ENCODE measurements at places on chromosomes 1 and 21.

- DNase-seq, result no peak
Observed at GRCh38 chr1:184605941-184606340, 148.7 kb downstream of the EDEM3 start.

GRCh38 chr1:11151114-11151513 lies 38.0 kb upstream of the ANGPTL7 start:
- DNase-seq, result no peak

- no peak for DNase-seq
Observed at GRCh38 chr1:236288620-236288976, 6.8 kb upstream of the ERO1B start.

DNA sequence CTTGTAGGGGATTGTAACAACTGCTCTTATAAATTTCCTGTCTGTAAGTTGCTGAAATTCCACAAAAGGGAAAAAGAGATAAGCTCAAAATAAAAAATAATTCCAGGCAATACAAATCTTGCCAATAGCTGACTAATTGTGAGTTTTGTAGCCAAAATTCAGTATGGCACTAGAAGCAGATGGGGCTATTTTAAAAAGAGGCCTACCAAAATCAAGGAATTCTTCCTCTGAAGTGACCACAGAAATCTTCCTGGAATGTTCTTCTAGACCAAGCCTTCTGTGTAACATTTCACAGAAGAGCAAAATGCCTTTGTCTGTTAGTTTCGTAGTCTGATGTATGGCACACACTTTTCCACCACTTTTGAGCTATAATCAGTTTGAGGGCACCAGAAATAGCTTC lies 127.6 kb downstream of the CYYR1 start:
- DNase-seq, result no peak

- no peak for DNase-seq
Observed at GRCh38 chr1:59113876-59114457, 182.9 kb upstream of the FGGY start.

DNA sequence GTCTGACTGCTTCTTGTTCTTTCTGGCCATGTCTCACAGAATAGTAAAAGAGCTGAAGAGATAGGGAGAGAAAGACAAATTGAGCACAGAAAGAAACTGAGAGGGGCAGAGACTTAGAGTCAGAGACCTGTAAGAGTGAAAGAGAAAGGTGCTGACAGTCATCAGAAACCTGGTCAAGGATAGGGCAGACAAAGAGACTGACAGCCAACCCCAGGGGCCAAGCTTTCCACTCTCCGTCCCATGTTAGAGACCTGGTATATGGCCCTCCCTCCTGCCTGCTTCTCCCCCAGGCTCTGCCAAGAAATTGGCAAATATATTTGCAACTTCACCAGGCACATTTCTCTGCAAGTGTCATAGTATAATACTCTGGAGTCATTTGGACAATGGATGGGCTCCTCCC lies 64.6 kb downstream of the RHBG start:
- DNase-seq, result no peak

DNA sequence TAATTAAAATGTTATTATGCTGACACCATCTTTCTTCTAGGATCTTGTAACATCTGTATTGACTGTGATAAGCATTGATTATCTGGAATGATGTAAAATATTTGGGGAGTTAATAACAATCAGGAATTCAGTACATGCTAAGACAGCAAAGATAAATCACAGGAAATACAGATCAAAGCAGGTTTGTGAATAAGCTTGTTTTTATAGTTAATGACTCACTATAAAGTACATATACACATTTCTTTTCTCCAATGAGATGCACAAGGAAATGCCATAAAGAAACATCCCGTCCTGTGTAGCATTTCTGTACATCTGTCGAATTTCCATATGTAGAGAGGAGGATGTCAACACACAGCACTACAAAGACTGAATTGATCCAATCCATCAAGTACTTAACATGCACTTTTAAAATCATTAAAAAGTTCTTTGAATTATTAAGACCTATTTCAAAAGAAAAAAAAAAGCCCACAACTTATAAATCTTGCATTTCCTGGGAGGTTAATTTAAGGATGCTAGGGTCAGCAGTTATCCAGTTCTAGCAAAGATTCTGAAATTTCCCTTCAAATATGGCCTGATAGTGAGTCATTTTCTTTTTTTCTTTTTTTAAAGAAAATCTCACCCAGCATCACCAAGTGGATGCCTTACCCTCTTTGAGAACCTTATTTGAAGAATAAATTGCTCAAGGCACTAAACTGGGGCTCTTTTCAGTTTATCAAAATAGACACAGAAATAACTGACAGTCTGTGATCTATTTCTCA lies 243.2 kb upstream of the NR5A2 start:
- DNase-seq, result no peak

DNA sequence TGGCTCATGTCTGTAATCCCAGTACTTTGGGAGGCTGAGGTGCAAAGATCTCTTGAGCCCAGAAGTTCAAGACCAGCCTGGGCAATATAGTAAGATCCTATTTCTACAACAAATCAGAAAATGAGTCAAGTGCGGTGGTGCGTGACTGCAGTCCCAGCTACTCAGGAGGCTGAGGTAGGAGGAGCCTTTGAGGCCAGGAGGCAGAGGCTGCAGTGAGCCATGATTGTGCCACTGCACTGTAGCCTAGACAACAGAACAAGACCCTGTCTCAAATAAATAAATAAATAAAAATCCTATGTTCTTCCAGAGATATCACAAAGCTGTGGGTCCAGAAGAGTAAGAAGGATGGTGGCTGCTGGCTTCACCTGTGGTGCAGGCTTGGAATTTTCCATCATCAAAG lies 22.1 kb downstream of the CDA start:
- DNase-seq, result no peak

- no peak for DNase-seq
Observed at GRCh38 chr1:75529488-75529887, 81.4 kb downstream of the SLC44A5 start.
